Natural killer cell (primary cell): ENCODE measurements at places on chromosomes 12 and 14. TPM values are rescaled to one million over a fixed set of nuclear protein-coding genes. Genes with fewer than 3 reads are reported as not detected.

The WIF1 gene
- not detected for total RNA-seq

The IL22 gene
- total RNA-seq = not detected

The SPTB gene
- total RNA-seq = 0.07 TPM

The KIF5A gene
- 0.09 TPM for total RNA-seq

The ANO2 gene
- not detected for total RNA-seq

The OR10P1 gene
- not detected for total RNA-seq

The PRICKLE1 gene
- total RNA-seq = not detected

The SLC6A12 gene
- 0.54 TPM for total RNA-seq
